ENCODE measurements at places on chromosomes 1 and 21.

DNA sequence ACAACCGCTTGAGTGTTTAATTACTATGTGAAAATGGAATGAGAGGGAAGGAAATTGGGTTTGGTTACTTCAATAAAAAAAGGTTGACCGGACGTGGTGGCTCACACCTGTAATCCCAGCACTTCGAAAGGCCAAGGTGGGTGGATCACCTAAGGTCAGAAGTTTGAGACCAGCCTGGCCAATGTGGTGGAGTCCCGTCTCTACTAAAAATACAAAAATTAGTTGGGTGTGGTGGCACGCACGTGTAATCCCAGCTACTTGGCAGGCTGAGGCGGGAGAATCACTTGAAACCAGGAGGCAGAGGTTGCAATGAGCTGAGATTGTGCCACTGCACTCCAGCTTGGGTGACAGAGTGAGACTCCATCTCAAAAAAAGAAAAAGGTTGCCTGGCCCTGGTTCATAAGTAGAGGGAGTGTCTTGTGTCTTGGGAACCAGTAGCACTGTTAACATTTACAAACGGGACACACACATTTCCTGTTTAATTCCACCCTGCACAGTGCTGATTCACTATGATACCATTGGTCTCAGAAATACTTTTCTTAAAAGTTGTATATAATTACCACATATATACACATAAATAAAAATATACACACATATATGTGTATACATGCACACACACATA, 27.6 kb upstream of the CLDN14 start:
- no peaks in the 10 kb centered on the region for H3K4me1 ChIP-seq
- no peak for DNase-seq
- H3K27ac ChIP-seq: no peak overlapping the region
- H3K4me3 ChIP-seq: no peak overlapping the region

- H3K27ac ChIP-seq: no peak overlapping the region
- no peaks in the 10 kb centered on the region for H3K36me3 ChIP-seq
- H3K27me3 ChIP-seq: no peaks in the 10 kb centered on the region
- DNase-seq: no peak
- H3K4me3 ChIP-seq: no peak overlapping the region
- H3K4me1 ChIP-seq: no peaks in the 10 kb centered on the region
Observed at GRCh38 chr1:159505676-159506075, 30.1 kb downstream of the OR10J5 start.

- DNase-seq: no peak
- no peaks in the 10 kb centered on the region for H3K27me3 ChIP-seq
- H3K27ac ChIP-seq: no peak overlapping the region
- H3K36me3 ChIP-seq: no peaks in the 10 kb centered on the region
- no peak overlapping the region for H3K4me3 ChIP-seq
Observed at GRCh38 chr21:20308586-20309315, 689.5 kb upstream of the NCAM2 start.

GRCh38 chr1:17274186-17275170, 25.6 kb downstream of the PADI3 start:
- H3K4me3 ChIP-seq: no peak overlapping the region
- H3K4me1 ChIP-seq: no peaks in the 10 kb centered on the region
- peak; percentile 16 for DNase-seq
- no peaks in the 10 kb centered on the region for H3K36me3 ChIP-seq

GRCh38 chr1:13819642-13820041, 119.7 kb downstream of the PRDM2 start:
- H3K27ac ChIP-seq: no peak overlapping the region
- no peaks in the 10 kb centered on the region for H3K4me1 ChIP-seq
- H3K4me3 ChIP-seq: no peak overlapping the region
- H3K36me3 ChIP-seq: peaks cover 23% of the 10 kb centered on the region

- H3K36me3 ChIP-seq: no peaks in the 10 kb centered on the region
- no peaks in the 10 kb centered on the region for H3K4me1 ChIP-seq
- DNase-seq: no peak
- H3K27ac ChIP-seq: no peak overlapping the region
Observed at GRCh38 chr1:13620825-13621224, 37.2 kb downstream of the PDPN start.

GRCh38 chr1:231796141-231796540, 169.6 kb downstream of the DISC1 start:
- H3K27ac ChIP-seq: no peak overlapping the region
- no peak overlapping the region for H3K4me3 ChIP-seq
- no peaks in the 10 kb centered on the region for H3K4me1 ChIP-seq
- no peak for DNase-seq
- H3K27me3 ChIP-seq: no peaks in the 10 kb centered on the region

- H3K4me1 ChIP-seq: peaks cover 10% of the 10 kb centered on the region
- peak; percentile 27 for DNase-seq
- H3K27ac ChIP-seq: no peak overlapping the region
- peak overlapping the region; percentile 32 for H3K4me3 ChIP-seq
Observed at GRCh38 chr1:94236630-94237290, 624 bp downstream of the ARHGAP29 start.

Data from CD4-positive, CD25-positive, alpha-beta regulatory T cell (primary cell).